Tracheal epithelial cell (primary cell): ENCODE measurements at places on chromosomes 6 and 20. TPM values are rescaled to one million over a fixed set of nuclear protein-coding genes. Genes with fewer than 3 reads are reported as not detected.

The DEFB128 gene
- total RNA-seq = not detected in 2 replicates

The TDRD6 gene
- under 0.01 and 0.43 TPM in 2 replicates for total RNA-seq

The LY6G5C gene
- total RNA-seq = not detected in 2 replicates

The MARCKS gene
- total RNA-seq = 64.6 and 87.2 TPM in 2 replicates

The RAET1G gene
- 19.5 and 41.3 TPM in 2 replicates for total RNA-seq

The ASIP gene
- total RNA-seq = not detected in 2 replicates

The CDKN1A gene
- 384 and 499 TPM in 2 replicates for total RNA-seq

The RNF144B gene
- 110 and 127 TPM in 2 replicates for total RNA-seq

The MAP7 gene
- total RNA-seq = 28.7 and 29.4 TPM in 2 replicates

The GOPC gene
- 39.5 and 49.2 TPM in 2 replicates for total RNA-seq

The NMBR gene
- total RNA-seq = not detected in 2 replicates

The CALHM4 gene
- not detected in 2 replicates for total RNA-seq

The HMGCLL1 gene
- 0.48 TPM in 1 of 2 replicates, not detected in the other for total RNA-seq

The SEMG2 gene
- total RNA-seq = not detected in 2 replicates

The C20orf204 gene
- total RNA-seq = 0.24 and 0.85 TPM in 2 replicates

The CAGE1 gene
- not detected in 2 replicates for total RNA-seq

The KCNQ5 gene
- 0.96 and 1.7 TPM in 2 replicates for total RNA-seq

The INSM1 gene
- total RNA-seq = not detected in 2 replicates

The VSX1 gene
- total RNA-seq = not detected in 2 replicates

The MUC22 gene
- total RNA-seq = not detected in 2 replicates

The GSTA3 gene
- not detected in 2 replicates for total RNA-seq

The PDE7B gene
- total RNA-seq = 0.24 TPM in 1 of 2 replicates, not detected in the other

The FABP7 gene
- not detected in 2 replicates for total RNA-seq

The GNRH2 gene
- not detected in 2 replicates for total RNA-seq

The COL9A3 gene
- not detected in 2 replicates for total RNA-seq

The LPIN3 gene
- total RNA-seq = 6.2 and 11.8 TPM in 2 replicates

The EEF1A2 gene
- 0.43 and 0.96 TPM in 2 replicates for total RNA-seq

The STMN3 gene
- total RNA-seq = 0.85 and 7.7 TPM in 2 replicates

The HTR1E gene
- not detected in 2 replicates for total RNA-seq

The KCNQ2 gene
- not detected in 2 replicates for total RNA-seq

The ROS1 gene
- under 0.01 and 0.24 TPM in 2 replicates for total RNA-seq

The ACOT13 gene
- 7.7 and 11.3 TPM in 2 replicates for total RNA-seq

The JPH2 gene
- under 0.01 and 6.0 TPM in 2 replicates for total RNA-seq

The ZNF334 gene
- 1.2 and 2.6 TPM in 2 replicates for total RNA-seq

The GHRH gene
- total RNA-seq = not detected in 2 replicates

The MICB gene
- total RNA-seq = 4.7 and 9.9 TPM in 2 replicates

The FHL5 gene
- total RNA-seq = not detected in 2 replicates

The ULBP2 gene
- total RNA-seq = 3.6 and 11.1 TPM in 2 replicates

The IL20RA gene
- total RNA-seq = 2.9 and 17.1 TPM in 2 replicates

The PPP1R14C gene
- 89.9 and 169 TPM in 2 replicates for total RNA-seq

The ANKRD6 gene
- 7.7 and 9.6 TPM in 2 replicates for total RNA-seq

The CNKSR3 gene
- total RNA-seq = 2.8 and 5.3 TPM in 2 replicates

The TUBB2B gene
- 10.8 TPM in 1 of 2 replicates, not detected in the other for total RNA-seq

The LTA gene
- total RNA-seq = not detected in 2 replicates

The CFAP61 gene
- not detected in 2 replicates for total RNA-seq
